ENCODE measurements at places on chromosomes 5 and 9. TPM values are rescaled to one million over a fixed set of nuclear protein-coding genes. Genes with fewer than 3 reads are reported as not detected.

DNA sequence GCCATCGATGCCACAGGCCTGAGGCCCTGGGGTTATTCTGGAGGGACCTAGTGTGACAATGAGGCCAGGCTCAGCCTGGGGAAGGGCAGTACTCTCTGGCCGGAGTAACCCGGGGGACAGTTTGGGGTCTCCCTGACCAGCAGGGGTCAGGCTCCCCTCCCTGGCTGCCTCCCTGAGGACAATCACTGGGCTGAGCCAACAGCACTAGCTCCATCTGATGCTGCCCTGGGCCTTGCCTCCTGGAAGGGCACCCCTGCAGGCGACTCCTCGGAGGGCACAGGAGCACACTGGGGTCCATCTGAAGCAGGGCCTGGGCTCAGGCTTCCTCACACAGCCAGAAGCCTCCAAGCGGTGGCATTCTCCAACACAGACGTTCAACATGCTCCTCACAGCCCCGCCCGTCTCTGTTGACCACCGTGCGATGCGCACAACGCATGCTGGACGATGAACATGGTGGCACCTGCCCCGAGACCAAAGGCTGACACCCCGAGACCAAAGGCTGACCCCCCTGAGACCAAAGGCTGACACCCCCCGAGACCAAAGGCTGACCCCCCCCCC, 68.3 kb downstream of the ADAMTS2 start:
- DNase-seq = no peak

DNA sequence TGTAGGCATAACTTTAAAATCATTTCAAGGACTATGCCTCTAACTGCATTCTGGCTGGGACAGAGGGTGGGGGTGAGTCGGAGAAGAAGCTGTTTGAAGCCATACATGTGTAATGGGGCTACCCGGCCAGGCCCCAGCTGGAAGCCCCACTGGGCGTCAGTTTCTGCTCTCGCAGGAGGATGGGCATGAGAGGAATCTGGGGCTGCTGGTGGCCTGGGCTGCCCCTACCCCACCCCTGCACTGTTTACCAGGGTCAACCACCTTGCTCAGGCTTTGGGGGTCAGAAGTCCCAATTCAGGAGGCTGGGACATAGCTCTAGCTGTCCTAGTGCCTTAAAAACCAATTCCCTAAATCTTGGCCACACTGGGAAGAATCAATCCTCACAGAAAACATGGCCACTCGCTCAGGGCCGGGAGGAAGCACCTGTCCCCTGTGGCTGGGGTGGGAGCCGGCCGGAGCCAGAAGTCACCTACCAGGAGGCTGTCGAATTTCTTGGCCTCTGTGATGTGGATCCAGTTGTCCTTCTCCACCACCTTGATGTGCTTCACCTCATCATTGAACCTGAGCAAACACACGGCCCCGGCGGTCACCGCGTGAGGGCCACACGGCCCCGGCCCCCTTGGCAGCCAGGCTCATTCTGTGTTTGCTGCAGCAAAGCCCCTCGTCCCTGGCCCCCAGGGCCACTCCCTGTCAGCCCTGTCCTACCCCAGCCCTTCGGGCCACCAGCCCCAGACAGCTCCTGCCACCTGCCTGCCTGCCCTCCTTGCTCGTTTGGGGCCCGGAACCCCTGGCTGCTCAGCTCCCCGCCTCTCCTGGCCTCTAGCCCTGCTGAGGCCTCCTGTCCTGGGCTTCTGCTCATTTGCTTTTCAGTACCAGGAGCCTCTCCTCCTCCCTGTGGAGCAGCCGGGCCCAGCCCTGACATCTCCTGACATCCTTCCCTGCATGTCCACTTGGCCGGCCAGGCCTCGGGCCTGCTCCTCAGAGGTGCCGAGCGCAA, 33.6 kb upstream of the SARDH start:
- no peak for DNase-seq

- no peak for DNase-seq
Observed at GRCh38 chr9:72149231-72149975, at the start of gene GDA. Gene GDA, plus strand, starts transcription at chr9:72149440. Its CDS starts 120 bp downstream, at chr9:72149560.

GRCh38 chr9:14203356-14204056, 110.4 kb downstream of the NFIB start:
- peak; percentile 69 for DNase-seq

GRCh38 chr5:173648308-173648866, 31.9 kb upstream of the BOD1 start:
- DNase-seq = no peak

- no peak for DNase-seq
Observed at GRCh38 chr5:44486591-44486990, 97.4 kb upstream of the FGF10 start.

- DNase-seq = no peak
Observed at GRCh38 chr5:133943475-133943817, 25.0 kb downstream of the C5orf15 start.

DNA sequence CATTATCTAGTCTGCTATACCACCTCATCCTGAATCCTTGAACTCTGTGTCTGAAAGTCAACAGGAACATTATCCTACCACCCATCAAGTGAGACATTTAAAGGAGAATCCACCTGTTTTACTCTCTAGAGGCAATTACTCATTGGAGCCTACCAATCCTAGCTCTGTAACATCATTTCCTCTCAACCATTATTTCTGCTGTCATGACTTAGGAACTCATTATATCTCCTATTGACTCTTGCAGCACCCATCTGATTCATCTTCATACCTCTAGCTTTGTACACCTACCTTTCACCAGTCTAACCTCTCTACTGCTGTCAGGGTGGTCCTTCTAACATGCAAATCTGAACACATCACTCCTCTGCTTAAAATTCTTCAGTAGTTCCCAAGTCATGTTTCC, 481.5 kb downstream of the NFIB start:
- no peak for DNase-seq

GRCh38 chr5:133222040-133222439, 170.2 kb downstream of the HSPA4 start:
- no peak for DNase-seq

- peak; percentile 51 for DNase-seq
Observed at GRCh38 chr5:91245871-91246270, 137.2 kb downstream of the ARRDC3 start.

DNA sequence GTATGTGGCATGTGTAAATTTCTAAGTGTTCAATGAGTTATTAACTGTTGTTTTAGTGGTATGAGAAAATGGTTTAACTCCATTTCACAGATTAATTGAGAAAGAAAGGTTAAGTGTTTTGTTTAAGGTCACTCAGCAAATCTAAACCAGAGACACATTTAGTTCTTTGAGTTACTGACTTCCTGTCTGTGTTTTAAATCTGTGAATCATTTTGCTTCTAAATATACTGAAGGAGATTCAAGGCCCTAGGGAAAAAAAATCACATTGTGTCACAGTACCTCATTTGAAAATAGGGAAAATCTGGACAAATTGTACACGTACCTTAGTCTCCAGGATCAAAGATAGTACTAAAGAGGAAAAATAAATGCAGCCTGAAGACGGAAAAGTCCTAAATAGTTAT, 368.2 kb downstream of the TMEM161B start:
- DNase-seq = no peak

GRCh38 chr9:18437315-18438201, 36.4 kb upstream of the ADAMTSL1 start:
- DNase-seq = peak; percentile 63

DNA sequence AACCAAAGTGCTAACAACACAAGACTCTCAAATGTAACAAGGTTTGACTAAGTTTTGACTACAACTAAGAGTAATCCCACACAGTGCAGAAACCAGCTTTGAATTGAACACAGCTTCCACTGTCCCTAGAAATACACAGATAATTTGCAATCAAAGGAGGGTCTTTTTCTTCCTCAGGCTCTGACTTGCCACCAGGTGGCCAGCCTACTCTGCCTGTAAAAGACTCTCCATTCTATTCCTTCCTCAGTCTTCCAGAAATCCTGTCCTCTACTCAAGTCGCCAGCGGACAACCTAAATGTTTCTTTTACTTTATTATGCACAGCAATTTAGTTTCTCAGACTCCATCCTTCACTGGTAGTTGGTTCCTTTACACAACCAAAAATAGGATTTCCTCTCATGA, 32.2 kb upstream of the MCTP1 start:
- DNase-seq = no peak

DNA sequence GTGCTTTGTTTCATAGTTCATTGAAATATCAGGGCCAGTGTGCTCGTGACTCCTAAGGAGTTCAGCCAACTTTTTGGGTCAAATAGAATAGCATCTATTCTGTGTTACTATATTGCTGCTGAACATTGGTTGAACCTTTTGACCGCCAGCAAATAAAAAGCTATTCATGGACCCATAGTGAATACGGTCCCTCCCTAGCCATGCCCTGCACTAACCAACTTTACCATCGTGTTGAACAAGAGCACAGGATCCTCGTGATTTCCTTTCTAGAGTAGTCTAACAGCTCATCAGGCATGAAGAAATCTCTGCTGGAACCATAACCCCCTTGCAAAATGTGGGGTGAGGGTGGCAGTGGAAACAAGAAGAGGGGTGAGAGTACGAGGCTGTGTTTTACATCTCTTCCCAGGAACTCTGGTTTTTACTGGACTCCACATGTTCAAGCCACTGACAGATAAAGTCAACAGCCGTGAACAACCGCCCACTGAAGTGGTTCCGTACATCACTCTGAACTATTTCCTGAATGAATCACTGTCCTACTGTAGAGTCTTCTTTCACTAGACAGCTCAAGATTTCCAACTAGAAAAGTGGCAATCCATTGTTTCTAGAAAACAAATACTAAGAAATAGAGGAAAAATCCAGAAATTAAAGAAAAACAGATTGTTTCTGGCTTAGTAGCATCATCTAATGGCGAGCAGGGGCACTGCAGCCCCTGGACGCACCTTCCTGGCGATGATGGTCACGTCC, 70.1 kb upstream of the SPATA31E1 start:
- DNase-seq = peak; percentile 74

- no peak for DNase-seq
Observed at GRCh38 chr5:162230348-162230747, 162.8 kb downstream of the GABRG2 start.

The LCN9 gene
- total RNA-seq = not detected

The ACTBL2 gene
- not detected for total RNA-seq

The CORO2A gene
- 0.36 TPM for total RNA-seq

The TNIP1 gene
- total RNA-seq = 42.9 TPM

The CTSV gene
- 0.18 TPM for total RNA-seq

The C9orf153 gene
- 0.45 TPM for total RNA-seq

The OLFML2A gene
- total RNA-seq = 1.7 TPM

The FCN2 gene
- total RNA-seq = not detected

All from fibroblast of the aortic adventitia (primary cell).